Stimulated activated CD8-positive, alpha-beta memory T cell treated with anti-CD3 and anti-CD28 coated beads, Interleukin-7, amount 100 ng/mL, for 4 hours (primary cell): ENCODE measurements at places on chromosomes 4 and X.

DNA sequence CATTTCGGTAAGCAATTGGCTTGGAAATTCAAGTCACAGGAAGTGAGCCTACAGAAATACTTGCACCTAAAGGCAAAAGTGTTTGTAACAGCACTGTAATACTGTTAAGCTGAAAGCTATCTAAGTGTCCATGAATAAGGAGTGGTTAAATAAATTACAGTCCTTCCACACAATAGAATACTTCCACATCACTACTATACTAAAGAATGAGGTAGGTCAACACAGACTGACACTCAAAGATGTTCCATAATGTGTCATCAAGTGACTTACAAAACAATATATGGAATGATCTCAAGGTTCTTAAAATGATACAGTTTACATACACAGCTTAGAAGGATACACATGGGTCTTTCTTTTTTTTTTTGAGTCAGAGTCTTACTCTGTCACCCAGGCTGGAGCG, 27.0 kb downstream of the SLC10A6 start:
- DNase-seq = no peak

DNA sequence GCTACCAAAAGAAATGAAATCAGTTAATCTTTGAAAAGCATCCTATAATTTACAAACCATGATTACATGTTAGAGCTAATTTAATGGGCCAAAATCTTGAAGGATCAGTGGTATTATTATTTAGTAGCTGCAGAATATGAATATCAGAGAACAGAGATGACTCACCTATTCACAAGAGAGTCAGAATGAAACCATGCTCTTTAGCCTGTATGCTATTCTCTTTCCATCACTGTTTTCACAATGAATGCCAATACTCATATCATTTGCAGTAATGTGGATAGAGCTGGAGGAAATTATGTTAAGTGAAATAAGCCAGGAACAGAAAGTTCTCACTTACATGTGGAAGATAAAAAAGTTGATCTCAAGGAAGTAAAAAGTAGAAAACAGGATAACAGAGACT, 414.1 kb downstream of the CENPC start:
- no peak for DNase-seq

GRCh38 chr4:140695483-140695882, 60.7 kb downstream of the TBC1D9 start:
- no peak for DNase-seq

DNA sequence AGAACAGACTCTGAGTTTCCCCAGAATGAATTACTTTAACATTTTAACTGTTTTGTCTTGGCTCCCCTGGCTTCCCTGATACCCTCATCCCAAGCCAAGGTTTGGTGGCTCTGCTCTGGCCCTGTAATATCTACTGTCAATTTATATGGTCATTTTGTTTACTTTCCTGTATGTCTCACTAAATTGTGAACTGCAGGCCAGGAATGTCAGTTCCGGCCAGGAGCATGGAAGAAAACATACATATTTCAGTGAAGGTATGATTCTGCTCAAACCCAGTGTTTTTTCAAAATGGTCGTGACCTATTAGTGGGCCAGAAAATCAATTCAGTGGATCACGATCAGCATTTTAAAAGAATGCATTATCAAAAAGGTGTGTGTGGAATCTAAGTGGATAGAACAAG, 1.2 kb downstream of the RPGR start:
- DNase-seq = no peak

DNA sequence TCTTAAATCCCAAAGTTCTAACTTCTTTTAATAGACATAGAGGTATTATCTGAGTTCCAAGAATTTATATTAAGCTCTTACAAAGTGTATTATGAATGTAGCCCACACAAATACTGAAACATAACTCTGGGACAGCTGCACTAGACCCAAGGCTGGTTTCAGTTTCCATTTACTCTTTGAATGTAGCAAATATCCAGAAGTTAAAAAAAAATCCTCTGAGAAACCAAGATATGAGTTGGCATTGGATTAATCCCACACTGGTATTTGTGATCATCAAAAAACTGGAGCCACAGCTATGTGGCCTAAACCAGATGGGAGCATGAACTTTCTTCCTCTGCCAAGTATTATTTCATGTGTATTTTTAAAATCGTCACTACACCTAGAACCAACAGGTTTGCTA, 23.6 kb upstream of the SMPX start:
- no peak for DNase-seq
